AML-193 (cell line): ENCODE measurements at places on chromosomes 6 and 20.
A peak's percentile ranks its signal among the peaks of the same experiment; 100 is the strongest.

DNA sequence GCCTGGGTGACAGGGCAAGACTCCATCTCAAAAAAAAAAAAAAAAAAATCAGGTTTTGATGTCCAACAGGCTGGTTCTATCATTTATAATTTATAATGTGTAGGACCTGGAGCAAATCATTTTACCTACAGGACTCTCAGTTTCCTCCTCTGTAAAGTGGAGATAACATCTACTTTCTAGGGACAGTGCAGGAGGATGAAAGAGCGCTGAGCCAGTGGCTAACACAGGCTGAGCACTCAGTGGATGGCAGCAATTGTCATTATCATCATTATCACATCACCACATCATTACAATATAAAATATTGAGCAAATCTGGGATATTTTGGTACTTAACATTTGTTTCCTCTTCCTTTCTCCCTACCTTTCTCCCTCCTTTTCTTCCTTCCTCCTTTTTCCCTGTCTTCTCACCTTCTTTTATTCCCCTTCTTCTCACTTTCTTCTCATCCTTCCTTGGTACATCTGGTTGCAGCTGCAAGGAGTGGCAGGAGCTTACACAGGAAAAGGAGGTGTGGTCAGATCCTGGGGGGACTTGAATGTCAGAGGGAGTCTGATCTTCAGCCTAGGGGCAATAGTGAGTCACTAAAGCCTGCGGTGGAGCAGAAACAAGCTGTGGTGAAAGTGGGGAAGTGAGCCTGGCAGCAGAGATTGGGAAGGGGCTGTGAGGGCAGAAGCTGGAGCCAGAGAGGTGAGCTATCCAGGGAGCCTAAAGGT lies 24.6 kb upstream of the CTNNBL1 start:
- peak; percentile 12 for DNase-seq

DNA sequence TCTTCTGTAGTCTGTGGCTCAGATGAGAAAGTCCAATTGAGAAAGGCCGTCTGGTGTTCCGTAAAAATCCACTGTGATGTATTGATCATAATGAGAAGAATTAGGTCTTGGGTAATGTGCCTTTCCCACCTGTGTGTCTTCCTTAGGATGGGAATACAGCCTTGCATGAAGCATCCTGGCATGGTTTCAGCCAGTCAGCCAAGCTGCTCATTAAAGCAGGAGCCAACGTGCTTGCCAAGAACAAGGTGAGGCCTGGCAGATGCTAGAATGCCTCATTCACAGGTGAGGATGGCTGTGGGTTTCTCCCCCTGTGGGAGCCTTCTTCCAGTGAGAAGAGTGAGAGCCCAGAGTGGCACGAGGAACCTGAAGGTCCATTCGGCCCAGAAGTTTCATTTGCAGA lies 32.7 kb downstream of the LYRM2 start:
- no peak for DNase-seq

GRCh38 chr20:645318-646106 lies 7.5 kb downstream of the SRXN1 start:
- peak; percentile 56 for DNase-seq

DNA sequence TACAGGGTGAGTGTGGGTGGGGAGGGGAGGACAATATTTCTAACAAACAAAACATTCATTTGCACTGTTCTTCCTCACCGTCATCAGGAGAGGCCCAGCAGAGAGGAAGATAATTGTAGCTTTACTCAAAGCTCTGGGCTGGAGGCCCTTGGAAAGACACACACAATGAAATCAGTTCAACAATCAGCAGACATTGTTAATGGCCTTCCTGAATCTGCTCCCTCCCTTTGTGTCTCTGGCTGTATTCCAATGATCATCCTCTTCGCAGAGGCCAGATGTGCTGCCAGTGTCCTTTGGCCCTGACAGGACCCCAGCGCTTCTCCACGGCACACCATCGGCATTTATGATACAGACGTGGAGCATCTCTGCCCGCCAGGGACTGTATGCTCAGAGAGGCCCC lies 44.6 kb upstream of the LRFN2 start:
- no peak for DNase-seq

DNA sequence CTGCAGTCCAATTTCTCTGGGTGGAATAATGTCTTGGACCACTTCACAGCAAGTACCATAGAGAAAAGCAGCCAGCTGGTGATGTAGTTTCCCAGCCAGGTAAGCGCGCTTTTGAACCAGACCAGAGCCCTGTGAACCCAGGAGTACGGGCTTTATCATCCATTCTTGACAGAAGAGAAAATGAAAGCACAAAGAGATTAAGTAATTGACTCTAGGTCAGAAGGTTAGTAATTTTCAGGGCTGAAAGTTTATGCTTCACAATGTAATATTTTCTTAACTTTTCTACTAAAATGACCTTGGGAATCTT lies 7.1 kb upstream of the UST start:
- no peak for DNase-seq
